ENCODE measurements at places on chromosomes 2 and 18.

GRCh38 chr2:171965661-171966060 lies 34.1 kb upstream of the METAP1D start:
- no peak for DNase-seq

- DNase-seq, result no peak
These were observed 23.7 kb downstream of the METTL4 start for GRCh38 chr18:2547477-2548087.

- DNase-seq, result no peak
These were observed 42.5 kb upstream of the NFATC1 start for GRCh38 chr18:79353267-79353666.

DNA sequence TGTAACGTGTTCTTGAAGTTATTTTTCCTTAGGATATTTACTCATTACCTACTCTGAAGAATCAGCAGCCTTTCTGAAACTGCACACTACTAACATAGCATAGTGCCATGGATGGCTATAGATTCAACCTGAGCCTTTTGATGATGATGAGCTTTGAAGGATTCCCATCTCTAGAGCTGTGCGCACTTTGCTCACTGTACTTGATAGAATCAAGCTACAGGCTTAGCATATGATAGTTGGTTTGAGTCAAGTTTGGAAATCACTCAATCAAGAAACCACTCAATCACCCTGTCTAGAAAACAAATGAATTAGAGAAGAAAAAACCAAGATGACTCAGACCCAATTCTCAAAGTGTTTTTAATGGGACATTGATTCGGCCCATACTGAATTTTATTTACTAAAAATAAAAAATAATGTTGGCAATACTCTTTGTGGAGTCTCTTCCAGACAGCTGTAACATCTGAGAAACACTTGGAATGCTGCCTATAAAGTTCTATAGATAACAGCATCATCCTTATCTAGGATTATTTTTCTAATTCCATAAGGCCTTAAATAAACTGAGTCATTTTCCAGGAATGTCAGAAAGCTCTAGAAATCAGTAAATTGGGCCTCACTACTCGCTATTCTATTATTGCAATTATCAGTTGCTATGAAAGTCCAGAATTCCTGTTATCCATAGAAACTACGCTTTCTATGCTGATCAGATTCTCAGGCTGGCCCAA lies 259.0 kb upstream of the ERBB4 start:
- no peak for DNase-seq

DNA sequence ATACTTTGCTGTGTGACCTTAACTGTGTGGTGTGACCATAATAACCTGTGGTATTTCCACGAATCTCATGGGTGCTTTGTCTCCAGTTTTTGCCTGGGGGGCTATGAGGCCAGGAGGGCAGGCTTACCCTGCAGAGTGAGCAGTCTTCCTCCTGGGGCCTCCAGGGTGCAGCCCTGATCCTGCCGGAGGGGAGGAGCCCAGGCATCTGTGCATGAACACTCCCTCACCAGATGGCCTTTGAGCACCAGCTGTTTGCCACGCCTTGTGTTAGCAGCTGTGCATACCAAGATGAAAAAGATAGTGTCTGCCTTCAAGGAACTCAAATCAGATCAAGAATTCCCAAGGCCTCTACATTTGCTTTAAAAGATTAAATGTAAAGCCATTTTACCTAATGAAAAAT lies 75.0 kb upstream of the RBM44 start:
- no peak for DNase-seq

DNA sequence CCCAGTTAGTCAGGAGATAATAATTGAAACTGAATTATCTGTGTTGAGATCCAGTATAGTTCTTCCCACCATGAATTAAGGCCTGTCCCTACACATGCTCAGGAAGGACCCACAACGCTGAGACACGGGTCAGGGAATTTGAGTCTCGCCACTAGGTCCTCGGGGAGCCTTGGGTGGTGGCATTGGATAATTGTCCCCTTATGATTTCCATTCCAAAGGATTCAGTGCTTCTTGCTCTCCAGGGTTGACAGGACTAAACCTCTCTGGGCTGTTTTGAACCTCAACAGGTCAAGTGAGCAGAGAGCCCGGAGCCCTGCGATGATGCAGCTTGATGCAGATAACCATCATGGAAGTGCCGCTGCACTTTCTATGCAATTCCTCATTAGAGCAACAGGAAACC lies 253.7 kb upstream of the PXDN start:
- no peak for DNase-seq

GRCh38 chr2:123468071-123468470 lies 557.0 kb upstream of the CNTNAP5 start:
- DNase-seq, result no peak

GRCh38 chr2:236668531-236668969 lies 98.9 kb downstream of the ACKR3 start:
- no peak for DNase-seq
